ENCODE measurements at places on chromosomes 5 and 9.

GRCh38 chr5:142853682-142854081 lies 83.5 kb downstream of the ARHGAP26 start:
- no peak for DNase-seq

DNA sequence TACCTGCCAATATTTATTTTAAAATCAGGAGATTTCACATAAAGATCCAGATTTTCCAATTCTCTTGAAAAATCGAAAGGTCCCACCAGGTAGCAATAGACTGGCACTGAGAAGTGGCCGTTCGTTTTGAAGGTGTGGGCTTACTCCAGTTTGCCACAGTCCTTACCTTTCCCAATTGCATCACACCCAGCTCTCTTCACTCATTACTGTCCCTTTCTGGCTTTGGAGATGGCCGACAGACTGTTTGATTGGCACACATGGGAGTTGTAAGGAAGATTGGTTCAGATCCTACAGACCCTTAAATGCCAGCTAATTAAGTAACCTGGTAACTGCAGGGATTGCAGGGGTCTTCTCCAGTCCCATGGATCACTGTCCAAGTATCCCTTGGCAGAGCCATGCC lies 68.7 kb upstream of the LARP1 start:
- no peak for DNase-seq

DNA sequence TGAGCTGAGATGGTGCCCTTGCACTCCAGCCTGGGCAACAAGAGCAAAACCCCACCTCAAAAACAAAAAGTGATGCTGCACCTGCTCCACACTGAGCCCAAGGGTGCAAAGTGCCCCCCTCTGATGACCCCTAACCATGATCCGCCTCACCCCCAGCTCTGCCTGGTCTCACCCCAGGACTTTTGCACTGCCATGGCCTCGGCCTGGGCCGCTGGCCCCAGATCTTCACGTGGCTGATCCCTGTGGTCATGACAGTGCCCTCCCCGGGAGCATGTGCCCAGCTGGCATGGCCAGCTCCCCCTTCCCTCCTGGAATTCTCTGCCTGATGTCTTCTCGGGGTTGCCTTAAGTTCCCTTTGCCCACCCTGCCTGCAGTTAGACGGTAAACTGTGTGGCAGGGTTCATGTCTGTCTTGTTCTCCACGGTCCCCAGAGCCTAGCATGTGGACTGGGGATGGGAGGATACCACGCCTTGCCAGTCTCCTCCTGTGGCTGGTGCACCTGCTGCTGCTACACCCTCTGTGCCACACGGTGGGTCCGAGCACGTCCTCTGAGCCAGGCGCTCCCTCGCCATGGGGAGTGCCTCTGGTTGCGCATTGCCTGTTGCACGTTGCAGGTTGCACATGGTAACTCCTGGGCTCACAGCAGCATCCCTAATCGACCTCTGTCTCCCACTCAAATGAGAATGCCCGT lies 77.4 kb upstream of the PPP1R26 start:
- DNase-seq: no peak

DNA sequence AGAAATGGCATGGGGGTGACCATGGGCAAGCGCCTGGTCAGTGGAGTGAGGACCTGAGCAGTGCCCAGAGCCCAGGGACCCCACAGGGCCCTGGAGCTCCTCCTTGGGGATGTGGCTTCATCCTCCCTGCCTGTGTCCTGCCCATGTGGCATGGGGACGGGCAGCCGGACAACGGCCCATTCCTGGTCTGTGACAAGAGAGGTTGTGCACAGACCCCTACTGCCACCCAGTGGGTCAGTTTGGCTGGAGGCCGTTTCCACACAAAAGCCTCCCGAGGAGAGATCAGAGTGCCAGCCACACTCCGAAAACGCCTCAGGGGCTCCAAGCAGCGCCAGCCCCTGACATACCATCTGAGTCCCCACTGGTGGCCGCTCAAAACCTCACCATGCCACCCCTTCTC lies 19.8 kb downstream of the SLC6A18 start:
- no peak for DNase-seq

- no peak for DNase-seq
These were observed 46.7 kb downstream of the ZNF354A start for GRCh38 chr5:178683783-178684182.

GRCh38 chr9:111928359-111928720 lies 31.7 kb downstream of the UGCG start:
- DNase-seq: no peak

DNA sequence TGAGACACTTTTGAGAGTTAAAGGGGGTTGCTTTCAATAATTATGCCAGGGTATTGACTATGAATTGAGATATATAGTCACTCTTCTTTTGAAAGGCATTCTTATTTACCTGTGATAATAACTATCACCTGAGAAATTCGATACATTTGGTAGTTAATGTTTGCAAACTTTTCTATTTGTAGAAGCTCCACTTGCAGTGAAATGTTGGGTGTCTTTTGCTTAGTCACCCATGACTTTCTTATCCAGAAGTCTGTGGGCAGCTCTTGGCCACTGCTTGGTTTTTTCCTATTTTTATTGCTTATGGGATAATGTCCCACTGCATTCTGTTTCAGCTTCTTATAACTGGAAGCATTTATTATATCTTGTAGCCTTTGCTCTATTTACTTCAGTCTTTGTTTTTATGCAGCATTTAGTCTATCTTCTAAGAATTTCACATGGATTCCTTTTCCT lies 3.9 kb downstream of the MACIR start:
- no peak for DNase-seq

DNA sequence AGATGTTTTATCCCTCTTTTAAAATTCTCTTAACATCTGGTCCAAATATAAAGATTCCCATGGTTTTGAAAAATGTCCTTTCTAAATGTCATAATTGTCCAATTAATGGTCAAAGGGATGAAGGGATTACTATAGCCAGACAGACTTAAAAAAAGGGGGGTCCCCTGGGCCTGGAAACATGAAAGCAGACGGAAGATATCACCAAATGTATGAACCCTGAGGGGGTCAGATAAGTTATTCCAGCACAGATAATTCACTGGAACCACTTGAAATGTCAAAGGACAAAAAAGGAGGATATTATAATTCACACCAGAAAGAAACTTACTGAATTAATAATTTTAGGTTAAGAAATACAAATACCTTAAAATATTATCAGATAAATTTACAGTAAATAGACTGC lies 155.8 kb downstream of the SEMA5A start:
- DNase-seq: no peak

GRCh38 chr5:142569905-142570304 lies 116.0 kb downstream of the FGF1 start:
- no peak for DNase-seq

- DNase-seq: no peak
These were observed 39.6 kb downstream of the SLC38A9 start for GRCh38 chr5:55672477-55672911.

GRCh38 chr5:52859628-52860027 lies 71.9 kb downstream of the ITGA1 start:
- DNase-seq: no peak

DNA sequence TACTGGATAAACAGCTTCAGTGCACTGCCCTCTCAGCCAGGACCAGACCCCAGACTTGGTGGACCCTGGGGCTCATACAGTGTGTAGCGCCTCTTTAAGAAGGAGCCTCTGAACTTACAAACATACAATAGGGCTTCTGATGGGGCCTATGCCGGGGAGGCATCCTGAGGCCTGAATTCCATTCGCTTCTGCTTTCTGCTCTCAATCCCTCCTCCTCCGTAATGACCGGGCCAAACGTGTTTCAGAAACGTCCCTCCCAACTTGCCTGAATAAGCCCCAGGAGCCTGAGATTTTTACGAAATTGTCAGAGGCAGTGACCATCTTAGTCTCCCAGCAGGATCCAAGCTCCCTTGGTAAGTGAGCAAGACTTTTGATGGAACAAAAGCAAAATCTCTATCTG lies 128.1 kb upstream of the BOD1 start:
- DNase-seq: no peak

DNA sequence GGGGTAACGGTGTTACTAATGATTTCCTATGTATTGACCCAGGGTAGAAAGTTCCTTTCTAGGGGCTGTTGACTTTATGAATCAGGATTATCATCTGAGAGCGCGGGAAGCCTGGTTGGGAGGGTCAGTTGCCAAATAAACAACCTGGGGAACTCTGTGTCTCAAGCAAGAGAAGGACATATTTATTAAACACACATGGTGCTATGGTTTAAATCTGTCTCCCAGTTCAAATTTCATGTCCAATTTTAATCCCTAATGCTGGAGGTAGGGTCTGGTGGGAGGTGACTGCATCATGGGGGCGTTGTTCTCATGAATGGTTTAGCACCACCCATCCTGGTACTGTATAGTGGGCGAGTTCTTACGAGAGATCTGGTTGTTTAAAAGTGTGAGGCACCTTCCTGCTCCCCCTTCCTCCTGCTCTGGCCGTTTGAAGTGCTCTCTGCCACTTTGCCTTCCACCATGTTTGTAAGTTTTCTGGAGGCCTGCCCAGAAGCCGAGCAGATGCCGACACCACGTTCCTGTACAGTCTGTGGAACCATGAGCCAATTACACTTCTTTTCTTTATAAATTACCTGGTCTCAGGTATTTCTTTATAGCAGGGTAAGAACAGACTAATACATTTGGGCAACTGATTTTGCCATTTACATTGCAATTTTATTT lies 19.7 kb upstream of the GAS1 start:
- DNase-seq: no peak

DNA sequence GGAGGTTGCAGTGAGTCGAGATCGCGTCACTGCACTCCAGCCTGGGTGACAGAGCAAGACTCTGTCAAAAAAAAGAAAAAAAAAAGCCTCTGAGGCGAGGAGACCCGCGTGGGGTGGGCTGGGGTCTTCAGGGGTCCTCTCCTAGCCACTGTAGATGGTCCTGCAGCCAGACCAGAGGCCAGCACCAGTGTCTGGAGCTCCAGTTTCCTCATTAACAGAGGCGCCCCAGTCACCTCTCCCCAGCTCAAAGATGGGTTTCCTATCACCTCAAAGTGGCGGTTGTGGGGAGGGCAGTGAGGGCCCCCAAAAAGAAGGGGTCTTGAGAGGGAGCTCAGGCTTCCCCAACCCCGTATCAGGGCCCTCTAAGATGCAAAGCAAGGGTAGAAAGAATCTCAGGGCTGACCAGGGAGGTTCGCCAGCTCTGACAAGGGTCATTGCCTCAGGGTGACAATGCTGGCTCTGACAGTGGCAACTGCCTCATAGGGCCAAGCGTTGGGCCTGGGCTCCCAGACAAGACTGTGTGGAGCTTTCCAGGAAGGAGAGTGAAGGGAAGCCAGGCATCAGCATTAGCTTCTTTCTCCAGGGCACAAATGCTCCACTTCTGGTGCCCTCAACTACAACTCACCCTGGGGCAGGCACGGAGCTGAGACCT lies 15.0 kb downstream of the STK10 start:
- no peak for DNase-seq

DNA sequence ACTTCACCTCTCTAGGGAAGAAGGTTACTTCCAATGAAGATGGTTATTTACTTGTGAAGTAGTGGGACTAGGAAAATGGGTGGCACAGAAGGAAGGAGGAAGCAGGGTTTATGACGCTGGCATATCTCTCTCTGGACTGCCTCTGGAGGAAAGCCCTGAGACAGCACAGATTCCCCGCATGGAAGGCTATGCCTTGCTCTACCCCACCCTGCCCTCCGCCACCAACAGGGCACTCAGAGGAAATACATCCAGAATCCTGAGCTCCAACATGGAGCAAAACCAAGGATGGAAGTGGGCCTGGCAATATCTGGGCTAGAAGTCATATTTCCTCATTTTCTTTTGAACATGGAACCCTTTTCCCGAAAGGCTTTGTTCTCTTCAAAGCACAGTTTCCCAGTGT lies 346.9 kb downstream of the ZSWIM6 start:
- DNase-seq: no peak

- DNase-seq: no peak
These were observed 519 bp downstream of the ZER1 start for GRCh38 chr9:128771094-128771721.

GRCh38 chr5:137389042-137389441 lies 110.1 kb downstream of the SPOCK1 start:
- no peak for DNase-seq

DNA sequence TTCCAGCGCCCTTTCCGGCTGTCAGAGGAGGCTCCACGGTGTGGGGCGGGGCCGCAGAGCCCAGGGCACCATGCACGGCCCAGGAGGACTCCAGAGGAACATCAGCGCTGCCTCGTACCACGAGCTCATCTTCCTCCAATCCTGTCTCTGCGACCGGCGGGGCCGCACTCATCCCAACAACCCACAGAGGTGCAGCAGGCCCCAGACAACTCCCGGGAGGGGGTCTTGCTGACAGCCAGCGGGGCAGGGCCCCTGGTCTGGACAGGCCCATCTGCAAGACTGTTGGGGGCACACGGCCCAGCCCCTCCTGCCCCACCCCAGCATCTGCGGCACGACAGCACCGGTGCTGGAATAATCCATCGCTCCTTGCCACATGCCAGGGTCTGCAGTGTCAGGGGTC lies 88.8 kb downstream of the OLFM1 start:
- DNase-seq: no peak

DNA sequence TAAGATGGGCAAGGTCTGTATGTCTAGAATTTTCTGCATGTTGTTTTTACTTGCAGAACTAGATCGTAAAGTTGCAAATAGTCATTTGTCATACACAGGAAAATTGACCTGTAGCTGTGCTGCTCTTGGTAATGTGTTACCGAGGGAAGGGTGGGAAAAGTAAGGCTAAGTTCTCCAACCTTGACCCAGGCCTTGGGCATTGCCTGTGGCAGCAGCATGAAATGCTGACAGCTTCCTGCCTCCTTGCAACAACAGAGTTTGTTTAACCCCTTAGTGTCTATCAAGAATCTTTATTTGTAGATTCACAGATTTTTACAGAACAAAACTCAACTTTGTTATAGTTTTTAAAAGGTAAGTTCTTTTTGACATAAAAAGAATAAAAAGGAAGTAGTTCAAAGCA lies 48.3 kb downstream of the ERCC6L2 start:
- DNase-seq: no peak

DNA sequence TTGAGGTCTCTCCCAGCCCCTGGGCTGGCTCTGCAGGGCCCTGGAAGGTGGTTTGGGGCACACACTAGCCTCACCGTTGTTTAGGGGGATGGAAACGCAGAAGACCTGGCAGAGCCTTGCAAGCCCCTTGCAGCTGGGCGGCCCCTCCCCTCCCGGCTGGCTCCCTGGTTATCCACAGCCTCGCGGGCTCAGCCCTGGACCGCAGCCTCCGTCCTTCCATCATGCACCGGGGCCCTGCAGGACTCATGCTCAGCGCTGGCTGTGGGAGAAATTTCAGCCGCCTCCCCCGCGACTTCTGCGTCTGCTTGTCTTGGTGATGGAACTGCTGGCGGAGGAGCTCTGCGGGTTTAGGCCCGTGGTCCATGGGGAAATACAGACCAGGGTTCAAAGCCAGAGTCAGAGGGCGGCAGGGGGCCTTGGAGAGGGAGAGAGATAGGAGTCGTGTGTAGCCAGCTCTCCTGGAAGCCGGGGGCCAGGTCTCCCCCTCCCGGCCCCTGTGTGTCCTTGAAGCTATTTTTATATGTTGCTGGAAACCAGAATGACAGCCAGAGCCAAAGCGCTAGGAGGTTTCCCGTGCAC lies 75.8 kb upstream of the IER5L start:
- no peak for DNase-seq

GRCh38 chr5:148928141-148928540 lies 101.7 kb downstream of the ADRB2 start:
- no peak for DNase-seq

- no peak for DNase-seq
These were observed 106.5 kb upstream of the RAD23B start for GRCh38 chr9:107176436-107177151.
